ENCODE measurements at places on chromosomes 5 and 9.

- no peak for DNase-seq
Measured at GRCh38 chr9:98962181-98962560, 18.5 kb downstream of the COL15A1 start.

DNA sequence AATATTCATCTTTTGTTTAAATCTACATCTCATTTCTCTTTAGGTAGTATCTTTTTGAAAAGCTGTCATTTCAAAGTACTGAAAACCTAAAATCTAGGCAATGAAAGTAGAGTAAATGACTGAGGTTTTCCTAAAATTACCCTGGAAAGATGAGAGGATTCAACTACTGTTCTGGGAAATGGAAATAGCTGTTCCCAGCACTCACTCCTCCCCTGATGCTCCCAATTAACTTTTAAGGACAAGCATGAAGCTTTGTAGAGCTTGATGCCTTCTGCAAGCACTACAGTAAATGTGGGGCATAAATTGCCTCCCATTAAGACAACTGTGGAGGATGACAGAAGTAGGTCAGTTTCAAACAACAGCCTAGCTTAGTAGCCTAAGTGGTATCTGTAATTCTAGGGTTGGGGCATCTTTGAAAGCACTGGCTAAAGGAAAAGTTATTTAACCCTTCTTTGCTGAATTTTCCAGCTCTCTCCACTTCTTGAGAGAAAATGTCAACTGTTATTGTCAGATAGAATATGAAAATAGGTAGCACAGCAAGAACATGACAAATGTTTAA, 100.2 kb upstream of the GNA14 start:
- DNase-seq: no peak

DNA sequence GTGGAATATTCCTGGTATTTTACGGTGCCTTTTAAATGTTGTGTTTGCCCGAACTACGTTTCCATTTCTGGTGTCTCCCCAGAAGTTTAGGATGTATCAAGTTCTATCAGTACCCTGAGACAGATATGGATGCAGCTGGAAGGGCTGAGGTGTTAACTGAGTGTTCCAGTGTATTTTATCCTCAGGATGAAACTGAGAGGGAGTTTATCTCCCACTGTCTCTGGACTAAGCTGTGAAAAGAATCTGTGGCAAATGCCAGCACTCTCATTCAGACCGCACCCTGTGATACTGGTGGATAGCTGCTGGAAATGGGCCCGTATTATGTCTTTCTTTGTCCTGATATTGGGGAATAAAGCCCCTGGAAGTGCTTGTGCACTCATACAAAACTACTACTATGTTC, 887.2 kb upstream of the TYRP1 start:
- DNase-seq: no peak

DNA sequence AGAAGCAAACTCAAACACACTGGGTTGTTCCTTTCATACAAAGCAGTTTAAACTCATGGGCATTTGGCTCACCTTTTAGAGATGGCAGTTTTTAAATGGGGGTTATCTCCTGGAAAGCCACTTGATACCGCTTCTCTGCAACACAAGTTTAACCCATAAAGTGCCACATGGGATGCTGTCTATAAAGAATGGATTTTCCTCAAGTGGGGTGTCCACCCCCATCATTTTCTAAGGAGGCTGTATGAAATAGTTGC, 528 bp upstream of the TRPM3 start:
- DNase-seq: no peak

DNA sequence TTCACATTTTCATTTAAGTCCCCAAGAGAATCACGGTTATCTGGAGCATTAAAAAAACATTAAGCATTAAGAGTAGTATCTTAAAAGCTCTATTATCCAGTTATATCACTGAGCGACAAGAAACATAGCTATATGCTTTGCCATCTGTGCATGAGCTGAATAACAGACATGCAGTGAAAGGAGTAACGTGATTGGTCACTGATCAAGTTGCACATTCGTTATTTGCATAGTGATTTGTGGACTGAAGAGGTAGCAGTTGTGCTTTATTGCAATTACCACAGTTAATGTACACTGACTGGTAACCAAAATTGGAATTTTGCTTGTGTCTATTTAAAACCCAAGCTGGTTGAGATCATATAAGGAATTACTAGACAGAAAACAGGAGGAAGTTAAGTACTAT, 107.4 kb downstream of the MCTP1 start:
- no peak for DNase-seq

DNA sequence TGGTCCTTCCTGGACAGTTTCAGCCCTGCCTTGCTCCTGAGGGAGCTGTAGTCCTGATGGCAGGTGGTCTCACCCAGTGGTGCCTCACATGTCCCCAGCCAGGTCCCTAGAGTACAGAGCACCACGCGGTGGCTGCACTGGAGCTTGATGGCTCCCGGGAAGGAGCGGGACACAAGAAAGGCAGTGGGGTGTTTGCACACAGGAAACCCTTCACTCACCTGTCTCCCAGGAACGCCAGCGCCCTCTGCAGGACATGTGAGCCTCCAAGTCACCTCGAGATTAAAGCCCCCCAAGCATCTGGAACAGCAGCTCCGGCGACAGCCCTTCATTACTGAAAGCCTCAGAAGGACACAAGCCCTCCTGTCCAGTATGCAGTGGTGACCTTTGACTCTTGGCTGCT, 19.9 kb upstream of the TMEM250 start:
- peak; percentile 68 for DNase-seq

GRCh38 chr5:136927571-136927970, 562.2 kb upstream of the TRPC7 start:
- no peak for DNase-seq

DNA sequence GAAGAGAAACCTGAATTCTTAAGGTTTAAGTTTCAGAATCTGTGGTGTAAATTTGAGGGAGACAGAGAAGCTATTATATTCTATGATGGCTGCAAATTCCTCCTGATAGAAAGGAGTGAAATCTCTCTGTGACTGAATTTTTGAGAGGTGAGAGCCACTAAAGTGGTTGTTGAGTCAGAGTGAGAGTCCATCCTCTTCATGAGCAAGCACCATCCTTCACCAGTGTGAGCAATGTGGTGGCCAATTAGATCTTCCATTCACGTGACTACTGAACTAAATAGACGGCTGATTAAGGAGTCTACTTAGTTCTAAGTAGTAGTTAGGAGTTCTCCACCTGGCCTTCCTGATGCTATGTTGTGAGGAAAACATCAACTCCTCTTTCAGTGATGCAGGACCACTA, 147.8 kb upstream of the CCNH start:
- no peak for DNase-seq

DNA sequence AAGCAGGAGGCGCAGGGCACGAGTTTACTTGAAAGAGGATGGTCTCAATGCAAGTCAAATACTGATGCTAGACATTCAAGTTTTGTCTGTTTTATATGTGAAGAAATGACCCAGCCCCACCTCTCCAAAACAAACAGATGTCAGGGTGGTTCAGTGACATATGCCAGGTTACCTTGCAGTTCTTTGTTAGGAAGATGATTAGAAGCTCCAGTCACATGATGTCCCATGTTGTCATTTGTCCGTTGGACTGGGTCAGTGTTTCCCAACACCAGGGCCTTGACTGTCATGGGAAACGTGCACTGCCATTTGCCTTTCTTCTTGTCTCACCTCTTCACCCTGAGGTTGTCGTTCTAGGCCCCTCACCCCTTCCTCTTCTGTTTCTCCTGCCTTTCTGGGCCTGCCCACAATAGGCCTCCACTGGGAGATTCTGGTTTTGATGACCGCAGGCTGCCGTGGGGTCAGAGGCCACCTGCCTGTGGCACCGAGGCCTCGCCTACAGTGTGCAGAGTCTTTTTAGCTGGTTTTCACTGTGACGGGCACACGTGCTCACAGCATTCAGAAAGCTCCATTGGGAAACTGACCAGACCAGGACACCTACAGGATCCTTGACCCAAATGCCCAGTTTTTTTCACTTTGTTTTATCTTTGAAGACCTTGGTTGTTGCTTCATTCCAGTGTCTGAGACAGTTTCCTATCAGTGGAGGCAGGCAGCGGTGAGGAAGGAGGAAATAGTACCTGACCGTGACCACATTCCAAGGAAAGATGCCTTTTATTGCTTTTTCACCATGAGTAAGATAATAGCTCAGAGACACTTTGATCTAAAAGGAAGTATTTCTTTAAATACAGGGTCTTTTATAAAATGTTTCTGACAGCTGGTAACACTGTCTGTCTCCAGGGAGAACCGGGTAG, 123.1 kb downstream of the PIP5K1B start:
- no peak for DNase-seq

DNA sequence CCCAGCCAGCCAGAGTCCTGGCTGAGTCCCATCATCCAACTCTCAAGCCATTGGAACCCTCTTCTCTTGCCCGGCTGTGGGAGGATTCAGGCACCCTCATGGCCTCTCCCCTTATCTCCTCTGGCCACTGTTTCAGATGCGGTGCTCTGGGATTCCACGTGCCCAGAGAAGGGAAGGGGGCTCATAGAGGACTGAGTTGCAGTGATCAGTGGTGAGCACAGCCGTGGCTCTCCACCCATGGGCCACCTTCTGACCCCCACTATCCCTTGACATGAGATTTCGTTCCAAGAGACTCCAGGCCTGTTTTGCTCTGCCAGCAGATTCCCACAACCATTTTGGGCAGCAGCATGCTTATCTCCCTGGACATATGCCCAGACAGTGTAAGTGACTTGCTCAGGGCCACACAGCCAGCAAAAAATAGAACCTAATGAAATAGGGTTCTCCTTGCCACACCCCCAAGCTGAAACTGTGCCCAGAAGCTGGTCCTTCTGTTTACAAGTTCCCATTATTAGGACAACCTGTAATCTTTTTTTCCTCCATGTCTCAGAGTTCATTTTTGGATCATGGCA, 2.7 kb downstream of the GPX3 start:
- no peak for DNase-seq

- no peak for DNase-seq
Measured at GRCh38 chr5:54621048-54621447, 103.5 kb downstream of the SNX18 start.

- DNase-seq: no peak
Measured at GRCh38 chr5:178527458-178528307, 62.5 kb downstream of the COL23A1 start.

DNA sequence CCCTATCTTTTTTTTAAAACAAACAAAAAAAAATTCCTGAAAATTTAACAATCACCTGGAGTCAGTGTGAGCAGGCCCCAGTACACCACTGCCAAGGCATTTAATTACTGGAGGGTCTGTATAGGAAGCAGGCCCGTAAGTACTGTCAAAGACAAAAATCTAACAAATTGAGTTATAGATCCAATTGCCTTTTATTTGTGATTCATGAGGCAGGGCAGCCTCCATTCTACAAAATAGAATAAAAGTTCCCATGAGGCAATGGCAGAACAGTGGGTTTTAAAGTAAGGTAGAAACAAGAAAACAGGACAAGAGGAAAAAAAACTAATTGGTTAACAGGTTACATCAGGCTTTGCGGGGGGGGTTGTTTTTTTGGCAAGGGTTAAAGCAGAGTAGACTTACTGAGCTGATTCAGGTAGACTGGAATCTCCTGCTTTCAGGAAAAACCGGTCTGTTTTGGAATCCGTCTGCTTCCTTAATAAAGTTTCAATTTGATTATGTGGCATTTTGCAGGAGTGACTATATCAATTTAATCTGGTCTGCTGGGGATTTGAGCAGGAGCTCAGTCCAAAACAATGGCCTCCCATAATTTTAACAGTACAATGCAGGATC, 48.9 kb downstream of the AUH start:
- DNase-seq: no peak

DNA sequence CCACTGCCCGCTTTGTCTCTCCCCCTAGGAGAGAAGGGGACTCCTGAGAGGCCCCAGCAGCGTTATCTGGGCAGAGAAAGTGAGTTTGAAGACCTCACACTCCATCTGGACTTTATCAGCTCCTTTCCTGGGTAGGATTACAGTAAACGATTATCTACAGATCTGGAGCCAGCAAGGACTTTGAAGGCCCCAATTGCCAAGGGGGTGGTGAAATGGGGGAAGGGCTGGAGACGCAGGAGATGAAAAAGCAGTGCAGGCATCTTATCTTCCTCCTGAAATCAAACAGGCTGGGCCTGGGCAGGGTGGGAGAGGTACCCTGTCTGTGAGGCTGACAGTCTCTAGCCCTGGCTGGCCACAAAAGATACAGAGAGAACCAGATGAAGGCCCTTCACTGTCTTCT, 105.8 kb upstream of the MSX2 start:
- no peak for DNase-seq

GRCh38 chr9:91833878-91834255, 116.2 kb downstream of the ROR2 start:
- DNase-seq: no peak

DNA sequence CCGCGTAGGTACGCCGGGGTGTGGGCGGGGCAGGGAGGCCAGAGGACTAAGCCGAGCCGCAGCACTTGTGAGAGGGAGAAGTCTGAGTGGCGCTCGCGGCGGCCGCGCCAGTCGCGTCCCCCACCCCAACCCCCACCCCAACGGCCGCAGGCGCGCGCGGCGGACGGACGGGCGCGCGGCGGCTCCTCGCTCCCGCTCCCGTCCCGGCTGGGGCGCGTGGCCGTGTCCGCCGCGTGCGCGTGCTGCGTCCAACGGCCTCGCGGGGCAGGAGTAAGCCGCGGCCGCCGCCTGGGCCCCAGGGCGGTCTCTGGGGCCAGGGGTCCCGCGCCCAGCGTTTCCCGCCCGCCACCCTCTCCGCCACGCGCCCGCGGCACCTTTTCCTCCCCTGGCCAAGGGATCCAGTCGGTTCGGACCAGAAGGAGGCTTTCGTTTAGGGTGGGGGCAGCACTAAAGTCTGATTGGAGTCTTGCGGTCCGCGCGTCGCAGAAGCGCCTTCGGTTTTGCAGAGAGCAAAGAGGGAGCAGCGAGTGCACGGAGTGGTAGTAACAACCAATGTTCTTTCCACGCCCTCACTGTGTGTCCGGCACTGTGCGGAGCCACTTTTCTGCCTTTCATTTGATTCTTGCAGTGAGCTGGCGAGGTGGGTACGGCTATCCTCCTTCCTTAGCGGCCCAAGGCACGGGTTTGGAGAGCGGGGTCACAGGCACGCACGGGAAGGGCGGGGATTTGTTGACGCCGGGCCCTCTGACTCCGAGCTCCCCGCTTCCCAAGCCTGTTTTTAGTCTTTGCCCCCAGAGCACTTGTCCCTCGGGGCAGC, 483 bp downstream of the G3BP1 start:
- DNase-seq: peak; percentile 60

DNA sequence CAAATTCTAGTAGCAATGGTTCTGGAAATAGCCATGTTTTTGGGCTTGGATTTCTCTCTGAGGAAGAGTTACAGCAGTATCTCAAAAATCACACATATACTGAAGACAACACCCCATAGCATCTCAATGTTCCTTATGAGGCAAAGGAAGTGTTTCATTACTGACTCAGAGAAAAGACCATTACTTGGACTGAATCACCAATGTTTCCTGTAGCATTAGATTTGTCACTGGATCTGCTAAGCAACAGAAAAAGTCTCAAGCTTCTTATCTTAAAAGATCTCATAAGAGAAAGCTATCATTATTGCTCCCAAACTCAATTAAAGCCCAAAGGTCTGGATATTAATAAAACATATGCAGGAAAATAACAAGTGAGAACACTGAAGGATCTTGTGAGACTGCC, 272.4 kb downstream of the ADAMTS6 start:
- DNase-seq: no peak

DNA sequence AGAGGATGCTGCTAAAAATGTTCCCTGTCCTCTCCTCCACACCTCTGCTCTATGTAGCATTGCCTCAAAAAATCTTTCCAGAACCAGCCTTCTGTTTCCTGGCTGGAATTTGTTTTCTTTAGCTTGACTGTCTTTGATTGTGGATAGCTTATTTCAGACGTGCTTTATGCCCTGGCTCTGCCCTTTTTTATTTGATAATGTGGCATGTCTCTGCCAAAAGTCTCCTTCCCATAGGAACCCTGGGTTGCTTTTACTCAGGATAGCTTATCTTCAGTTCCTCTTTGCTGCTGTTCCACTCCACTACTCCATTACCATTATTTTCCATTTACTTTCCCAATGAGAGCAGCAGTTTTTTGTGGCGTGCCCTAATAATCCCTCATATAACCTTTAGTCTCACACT, 885 bp upstream of the TMEM252 start:
- no peak for DNase-seq

Measured in activated naive CD4-positive, alpha-beta T cell treated with anti-CD3 and anti-CD28 coated beads, Interleukin-2, amount 10 ng/mL, durations not matched to agents 7 days and 5 days (primary cell).